Spleen (tissue), 13 donors: ENCODE measurements at places on chromosomes 2 and 18. TPM values are rescaled to one million over a fixed set of nuclear protein-coding genes. Genes with fewer than 3 reads are reported as not detected.

The IL18R1 gene
- 15.7 TPM for total RNA-seq

The ZSWIM2 gene
- total RNA-seq, result not detected

The RTP5 gene
- total RNA-seq, result 0.43 TPM

The SKOR2 gene
- not detected for total RNA-seq

The IL37 gene
- total RNA-seq, result not detected

The USP40 gene
- total RNA-seq, result 57.3 TPM

The SERPINB10 gene
- total RNA-seq, result 5.6 TPM

The SCN1A gene
- not detected for total RNA-seq

The APCDD1 gene
- 11.8 TPM for total RNA-seq

The MRPL53 gene
- total RNA-seq, result 69.8 TPM

The GKN1 gene
- total RNA-seq, result not detected

The SKA1 gene
- 1.8 TPM for total RNA-seq

The SERPINB11 gene
- not detected for total RNA-seq

The IL1F10 gene
- total RNA-seq, result not detected

The CNRIP1 gene
- 16.6 TPM for total RNA-seq

The CD226 gene
- total RNA-seq, result 40.0 TPM

The TDRD15 gene
- total RNA-seq, result 0.98 TPM

The COL3A1 gene
- 129 TPM for total RNA-seq

The CYS1 gene
- 2.9 TPM for total RNA-seq

The E2F6 gene
- total RNA-seq, result 9.5 TPM

The KANSL3 gene
- 46.3 TPM for total RNA-seq

The CDKL4 gene
- total RNA-seq, result 0.86 TPM

The AQP4 gene
- total RNA-seq, result 2.2 TPM

The PSMD14 gene
- 47.7 TPM for total RNA-seq

The RIT2 gene
- total RNA-seq, result not detected

The C2orf76 gene
- total RNA-seq, result 7.7 TPM

The POTEJ gene
- total RNA-seq, result not detected

The IGFBP5 gene
- total RNA-seq, result 114 TPM

The C2orf15 gene
- total RNA-seq, result 1.7 TPM

The PCARE gene
- not detected for total RNA-seq

The HOXD8 gene
- 15.8 TPM for total RNA-seq

The LYPD6 gene
- total RNA-seq, result 2.3 TPM

The RSAD2 gene
- total RNA-seq, result 12.0 TPM

The TPGS2 gene
- total RNA-seq, result 35.0 TPM

The KIAA2012 gene
- not detected for total RNA-seq

The GALM gene
- total RNA-seq, result 8.6 TPM
